ENCODE measurements at places on chromosomes 13 and 19.

DNA sequence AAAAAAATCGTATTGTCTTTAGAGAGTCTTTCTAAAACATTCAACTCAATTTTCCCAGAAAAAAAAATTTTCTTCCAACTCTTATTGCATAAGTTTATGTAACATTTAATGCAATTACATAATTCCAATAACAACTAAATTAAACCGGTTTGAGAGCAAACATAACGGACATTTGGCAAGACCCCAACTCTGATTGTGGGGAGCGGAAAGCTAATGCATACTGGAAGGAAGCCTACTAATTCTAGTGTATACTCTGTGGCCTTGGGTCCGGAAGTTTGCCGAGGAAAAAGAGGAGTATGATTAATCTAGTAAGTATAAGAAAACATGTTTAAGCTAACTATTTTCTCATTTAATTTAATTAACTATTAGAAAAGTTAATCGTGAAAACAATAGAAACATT, 21.3 kb upstream of the MIR17HG start:
- no peak for DNase-seq

DNA sequence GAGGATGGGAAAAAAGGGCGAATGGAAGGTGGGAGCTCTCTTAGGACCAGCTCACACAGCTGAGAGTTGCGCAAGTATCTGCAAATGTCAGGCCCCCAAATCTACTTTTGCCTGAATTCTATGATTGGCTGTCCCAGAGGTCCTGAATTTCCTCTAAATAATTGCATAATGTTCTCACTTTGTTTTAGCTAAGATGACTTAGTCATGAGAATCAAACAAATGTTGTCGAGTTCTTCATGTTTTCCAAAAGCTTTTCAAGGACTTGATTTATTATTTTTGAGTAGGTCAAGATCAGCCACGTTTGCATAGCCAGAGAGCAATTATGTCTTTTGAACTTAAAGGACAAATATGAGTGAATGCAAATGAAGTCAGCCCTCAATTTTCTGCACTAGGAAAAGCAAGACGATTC, 246.6 kb upstream of the MAB21L1 start:
- DNase-seq = no peak

DNA sequence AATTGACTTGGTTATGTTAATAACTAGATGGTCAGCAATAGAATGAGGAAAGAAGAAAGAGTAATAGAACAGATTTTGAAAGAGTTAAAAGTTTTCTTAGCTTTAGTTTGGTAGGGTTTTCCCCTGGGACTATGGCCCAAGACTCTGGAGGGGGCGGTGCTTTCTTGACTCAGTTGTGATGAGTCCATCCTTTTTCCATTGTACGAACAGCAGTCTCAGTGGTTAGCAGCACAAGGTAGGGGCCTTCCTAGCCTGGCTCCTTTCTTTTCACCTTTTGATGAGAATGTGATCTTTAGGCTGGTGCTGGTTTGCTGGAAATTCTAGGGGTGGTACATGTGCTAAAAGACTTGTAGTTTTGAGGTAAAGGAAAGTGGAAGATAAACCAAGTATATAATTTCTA, 38.8 kb downstream of the ZNF506 start:
- no peak for DNase-seq

DNA sequence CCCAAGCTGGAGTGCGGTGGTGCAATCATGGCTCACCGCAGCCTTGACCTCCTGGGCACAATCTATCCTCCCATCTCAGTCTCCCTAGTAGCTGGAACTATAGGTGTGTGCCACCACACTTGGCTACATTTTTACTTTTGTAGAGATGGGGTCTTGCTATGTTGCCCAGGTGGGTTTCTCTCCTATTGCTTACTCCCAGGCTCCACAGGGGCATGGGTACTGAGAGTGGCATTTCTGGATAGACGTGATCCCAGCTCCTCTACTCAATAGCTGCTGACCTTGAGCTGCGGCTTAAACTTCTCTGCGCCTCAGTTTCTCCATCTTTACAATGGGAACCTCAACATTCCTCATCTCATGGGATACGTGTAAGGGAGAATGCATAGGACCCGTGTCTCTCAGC, 11.6 kb downstream of the MVB12A start:
- DNase-seq = no peak

GRCh38 chr13:94210816-94211215, 268.7 kb downstream of the DCT start:
- DNase-seq = no peak

DNA sequence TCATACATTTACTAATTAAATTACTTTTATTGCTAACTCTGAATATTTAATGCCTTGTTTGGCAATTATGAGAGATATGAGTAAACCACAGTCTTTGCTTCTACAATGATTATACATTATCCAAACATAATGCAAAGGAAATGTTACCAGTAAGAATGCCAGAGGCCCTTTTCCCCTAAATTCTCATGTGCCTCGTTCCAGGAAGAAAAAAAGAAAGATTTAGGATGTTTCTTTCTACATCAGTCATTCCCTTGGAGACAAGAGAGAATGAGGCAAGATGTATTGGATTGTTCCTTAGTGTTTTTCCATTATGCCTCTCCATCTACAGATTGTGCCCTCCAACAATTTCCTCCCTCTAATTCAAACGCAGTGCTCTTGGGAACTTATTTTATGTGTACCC, 50.1 kb downstream of the ITGBL1 start:
- DNase-seq = no peak

GRCh38 chr19:4391701-4392483, 8.5 kb downstream of the SH3GL1 start:
- DNase-seq = peak; percentile 85

DNA sequence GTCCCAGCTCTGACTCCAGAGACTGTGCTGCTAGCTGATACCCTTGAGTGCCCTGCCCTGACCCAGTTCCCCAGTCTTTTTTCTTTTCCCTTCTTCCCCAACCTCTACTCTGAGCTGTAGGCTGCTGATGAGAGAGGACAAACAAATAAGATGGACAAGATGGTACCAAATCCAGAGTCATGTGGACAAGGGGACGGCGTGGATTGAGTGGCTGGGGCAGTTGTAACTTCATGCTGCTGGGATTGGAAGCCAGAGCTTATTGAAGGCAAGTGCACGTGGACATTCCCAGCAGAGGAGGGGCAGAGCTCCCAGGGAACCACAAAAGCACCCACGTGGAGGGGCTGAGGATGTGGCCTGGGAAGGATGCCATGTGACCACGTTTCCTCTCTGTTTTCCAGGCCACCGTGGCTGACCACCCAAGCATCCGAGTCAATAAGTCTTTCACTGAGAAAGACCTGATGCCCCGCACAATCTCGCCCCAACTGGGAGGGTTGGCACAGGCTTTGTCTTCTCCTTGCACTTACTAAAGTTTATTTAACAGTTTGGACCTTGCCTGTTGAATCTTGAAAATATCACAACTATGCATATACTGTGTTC, 323.3 kb upstream of the ZNF507 start:
- no peak for DNase-seq

DNA sequence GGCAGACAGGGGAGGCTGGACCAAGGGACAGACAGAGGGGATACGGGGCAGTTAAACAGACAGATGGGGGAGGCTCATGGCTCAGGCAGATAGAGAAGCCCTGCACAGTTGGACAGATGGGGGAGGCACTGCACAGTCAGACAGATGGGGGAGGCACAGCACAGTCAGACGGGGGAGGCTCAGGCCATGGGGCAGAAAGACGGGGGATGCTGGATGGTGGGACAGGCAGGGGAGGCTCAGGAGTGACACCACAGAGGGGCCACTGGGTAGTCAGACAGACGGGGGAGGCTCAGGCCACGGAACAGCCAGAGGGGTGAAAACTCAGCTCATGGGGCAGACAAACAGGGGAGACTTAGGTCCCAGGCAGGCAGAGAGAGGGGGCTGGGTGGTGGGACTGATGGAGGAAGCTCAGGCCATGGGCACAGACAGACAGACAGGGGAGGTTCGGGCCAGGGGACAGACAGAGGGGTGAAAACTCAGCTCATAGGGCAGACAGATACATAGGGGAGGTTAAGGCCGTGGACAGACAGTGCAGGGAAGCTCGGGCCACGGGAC, 886 bp downstream of the MFSD12 start:
- DNase-seq = peak; percentile 76

DNA sequence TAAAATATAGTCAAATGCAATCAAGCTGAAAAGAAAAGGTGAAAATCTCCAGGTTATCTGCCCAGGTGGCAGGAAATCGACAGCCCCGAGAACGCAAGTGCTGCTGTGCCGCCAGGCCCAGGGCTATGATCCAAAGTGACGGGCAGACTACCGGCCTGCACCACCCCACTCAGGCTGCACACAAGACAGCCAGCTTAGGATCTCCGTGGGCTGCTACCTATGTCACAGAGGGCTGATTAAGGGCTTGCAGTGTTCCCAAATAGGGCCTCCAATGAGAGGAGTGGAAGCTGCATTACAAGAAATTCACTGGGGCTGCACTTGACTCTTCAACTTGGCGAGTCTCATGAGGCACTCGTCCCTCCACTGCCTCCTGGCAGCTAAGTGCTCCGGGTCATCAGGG, 121.8 kb downstream of the CRYL1 start:
- DNase-seq = no peak

DNA sequence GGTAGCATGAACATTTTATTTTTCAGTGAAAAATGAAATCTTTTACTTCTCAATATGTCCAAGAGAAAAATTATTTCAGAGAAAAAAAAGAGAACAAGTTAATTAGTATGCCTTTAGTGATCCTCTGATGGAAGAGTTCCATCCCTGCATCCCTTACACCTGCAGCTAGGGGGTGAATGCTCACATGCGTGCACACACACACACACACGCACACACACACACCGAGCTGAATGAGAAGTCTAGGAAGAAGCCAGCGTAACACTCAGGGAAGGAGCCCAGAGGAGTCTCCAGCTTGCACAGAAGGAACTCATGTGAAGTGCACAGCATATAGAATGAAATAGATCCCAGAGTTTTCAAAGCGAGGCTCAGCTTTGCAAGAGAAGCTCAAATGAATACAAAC, 510.5 kb downstream of the IRS2 start:
- DNase-seq = no peak

GRCh38 chr13:34064456-34065205, 246.7 kb downstream of the RFC3 start:
- no peak for DNase-seq

- no peak for DNase-seq
These were observed 21.3 kb downstream of the SCGB2B2 start for GRCh38 chr19:34655651-34656050.

DNA sequence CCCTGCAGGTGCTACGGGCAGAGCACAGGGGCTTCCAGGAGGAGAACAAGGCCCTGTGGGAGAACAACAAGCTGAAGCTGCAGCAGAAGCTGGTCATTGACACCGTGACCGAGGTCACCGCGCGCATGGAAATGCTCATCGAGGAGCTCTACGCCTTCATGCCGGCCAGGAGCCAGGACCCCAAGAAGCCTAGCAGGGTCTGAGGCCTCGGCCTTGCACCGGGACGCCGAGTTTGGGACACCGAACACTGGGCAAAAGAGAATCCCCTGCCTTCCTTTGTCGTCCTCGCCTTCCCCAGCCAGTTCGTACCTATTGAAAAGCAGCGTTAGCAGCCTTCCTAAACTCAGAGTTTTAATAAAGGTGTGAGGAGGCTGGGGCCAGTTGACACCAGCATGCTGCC, 12.1 kb downstream of the CBY2 start:
- DNase-seq = no peak

DNA sequence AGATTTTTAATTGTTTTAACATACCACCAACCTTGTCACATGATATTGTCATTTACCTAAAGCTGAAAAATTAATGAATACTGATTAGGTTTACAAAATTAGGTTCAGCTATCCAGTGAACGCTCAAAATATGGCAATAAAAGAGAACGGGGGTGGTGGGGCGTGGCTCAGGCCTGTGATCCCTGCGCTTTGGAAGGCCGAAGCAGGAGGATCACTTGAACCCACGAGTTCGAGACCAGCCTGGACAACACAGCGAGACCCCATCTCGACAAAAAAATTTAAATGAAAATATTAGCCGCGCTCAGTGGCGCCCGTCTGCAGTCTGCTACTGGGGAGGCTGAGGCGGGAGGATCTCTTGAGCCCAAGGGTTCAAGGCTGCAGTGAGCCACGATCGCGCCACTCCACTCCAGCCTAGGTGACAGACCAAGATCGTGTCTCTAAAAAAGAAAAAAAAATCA, 516 bp upstream of the FAM32A start:
- DNase-seq = peak; percentile 80

DNA sequence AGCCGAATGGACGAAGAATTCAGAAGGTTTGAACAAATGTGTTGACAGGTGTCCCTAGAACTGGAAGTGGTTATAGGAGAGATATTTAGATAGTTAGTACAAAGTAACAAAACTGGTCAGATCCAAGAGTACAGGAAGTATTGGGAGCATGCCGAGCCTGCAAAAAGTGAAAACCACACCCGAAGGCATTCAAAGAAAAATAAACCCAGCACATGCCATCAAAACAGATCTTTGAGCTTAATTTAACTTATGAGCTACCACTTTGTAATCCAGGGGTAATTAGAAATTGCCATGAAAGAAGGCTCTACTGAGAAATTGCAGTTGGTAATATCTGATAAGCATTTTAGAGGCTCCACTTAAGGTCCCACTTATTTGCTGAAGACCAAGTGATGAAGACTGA, 214.2 kb downstream of the DNAJC15 start:
- no peak for DNase-seq

- DNase-seq = no peak
These were observed 145.4 kb downstream of the DNAJC3 start for GRCh38 chr13:95822303-95822702.

DNA sequence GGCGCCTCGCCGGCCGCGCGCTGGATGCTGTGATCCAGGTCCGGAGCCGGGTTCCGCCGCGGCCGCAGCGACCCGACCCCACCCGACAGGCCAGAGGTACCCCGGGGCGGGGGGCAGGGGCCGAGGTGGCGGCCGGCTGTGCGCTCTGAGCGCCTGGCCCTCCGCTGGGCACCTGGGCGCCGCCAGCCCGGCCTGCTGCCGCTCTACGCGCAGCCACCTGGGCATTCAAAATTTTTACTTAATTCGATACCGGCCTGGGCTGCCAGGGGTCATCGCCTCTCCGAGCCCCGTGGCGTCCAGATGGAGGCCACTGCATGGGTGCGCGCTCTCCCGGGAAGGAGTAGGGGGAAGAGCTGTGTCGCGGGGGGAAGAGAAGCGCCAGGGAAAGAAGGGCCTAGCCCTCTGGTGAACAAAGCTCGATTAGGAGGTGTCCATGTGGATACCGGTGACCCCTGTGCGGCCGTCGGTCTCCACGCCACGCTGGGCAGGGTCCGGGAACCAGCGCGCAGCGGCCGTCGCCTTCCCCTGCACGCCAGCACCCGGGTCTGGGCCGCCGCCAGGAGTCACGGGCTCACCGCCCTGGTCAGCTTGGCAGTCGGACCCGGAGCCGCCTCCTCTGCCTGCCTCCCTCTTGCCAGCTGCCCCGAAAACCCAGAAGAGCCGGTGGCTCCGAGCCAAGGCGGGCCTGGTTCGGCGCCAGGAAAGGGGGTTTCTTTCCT, 666 bp downstream of the BIVM start:
- peak; percentile 84 for DNase-seq
